ENCODE measurements at places on chromosomes 3 and 15.

- no peak for DNase-seq
Measured at GRCh38 chr3:172089250-172089649, 49.9 kb downstream of the FNDC3B start.

DNA sequence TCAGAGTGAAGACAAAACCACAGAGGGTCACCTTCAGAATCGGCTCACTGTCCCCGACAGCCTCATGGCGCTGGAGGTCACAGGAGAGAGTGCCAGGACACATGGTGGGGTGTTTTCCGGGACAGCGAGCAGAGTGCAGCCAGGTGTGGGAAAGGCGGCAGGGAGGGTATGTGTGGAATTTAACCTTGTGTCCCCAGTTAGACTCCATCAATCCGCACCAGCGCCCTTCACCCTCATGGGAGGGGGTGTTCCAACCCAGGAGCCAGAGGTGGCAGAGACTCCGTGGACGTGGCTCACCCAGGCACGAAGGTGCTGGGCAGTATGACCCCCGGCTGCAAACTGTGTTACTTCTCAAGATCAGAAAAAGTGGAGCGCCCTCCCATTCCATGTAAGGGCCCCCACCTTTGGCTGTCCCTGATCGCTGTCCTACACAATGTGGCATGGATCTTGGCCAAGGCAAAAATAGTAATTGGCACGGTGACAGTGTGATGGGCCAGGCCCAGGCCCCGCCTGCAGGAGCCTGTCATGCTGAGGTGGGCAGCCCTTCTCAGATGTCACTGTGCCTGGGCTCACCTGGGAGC, 190.3 kb downstream of the XXYLT1 start:
- no peak for DNase-seq

GRCh38 chr15:82663186-82663600, 16.0 kb upstream of the CPEB1 start:
- DNase-seq = peak; percentile 24

DNA sequence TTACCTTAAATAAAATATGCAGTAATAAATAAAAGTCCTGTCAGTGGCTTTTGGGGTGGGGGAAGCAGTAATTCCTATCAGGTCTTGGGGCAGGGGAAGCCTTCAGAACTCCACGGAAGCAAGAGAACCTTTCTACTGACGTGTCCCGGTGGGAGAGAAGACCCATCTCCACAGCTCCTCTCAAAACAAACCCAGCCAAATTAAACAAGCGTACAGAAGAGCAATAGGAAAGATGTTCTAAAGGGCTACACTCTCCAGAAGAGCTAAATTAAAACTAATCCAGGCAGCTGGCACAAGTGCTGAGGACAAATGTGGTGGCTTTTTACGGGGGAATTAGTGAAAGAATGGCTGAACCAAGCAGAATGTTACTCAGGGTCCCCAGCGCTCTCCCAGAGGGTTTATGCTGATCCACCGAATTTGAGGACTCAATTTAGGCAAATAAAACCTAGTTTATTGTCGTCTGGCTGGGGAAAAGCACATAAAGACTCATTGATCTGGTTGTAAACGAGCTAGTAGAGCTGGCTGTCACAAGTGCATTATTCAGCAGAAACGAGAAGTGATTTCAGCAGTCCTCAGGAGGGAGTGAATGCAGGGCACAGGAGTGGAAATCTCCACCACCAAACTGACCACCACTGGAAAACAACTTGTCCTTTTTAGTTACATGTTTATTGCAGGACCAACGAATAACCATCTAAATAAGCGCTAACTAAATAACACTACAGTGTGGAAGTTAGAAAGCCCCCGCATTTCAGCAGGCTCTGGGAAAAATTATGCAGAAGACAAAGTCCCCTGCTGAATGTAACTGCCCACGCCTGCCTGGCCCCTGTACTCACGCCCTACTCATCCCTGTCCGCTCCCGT, 13.5 kb downstream of the BFSP2 start:
- no peak for DNase-seq

GRCh38 chr3:128786434-128787020, 60.5 kb downstream of the RAB7A start:
- DNase-seq = no peak

DNA sequence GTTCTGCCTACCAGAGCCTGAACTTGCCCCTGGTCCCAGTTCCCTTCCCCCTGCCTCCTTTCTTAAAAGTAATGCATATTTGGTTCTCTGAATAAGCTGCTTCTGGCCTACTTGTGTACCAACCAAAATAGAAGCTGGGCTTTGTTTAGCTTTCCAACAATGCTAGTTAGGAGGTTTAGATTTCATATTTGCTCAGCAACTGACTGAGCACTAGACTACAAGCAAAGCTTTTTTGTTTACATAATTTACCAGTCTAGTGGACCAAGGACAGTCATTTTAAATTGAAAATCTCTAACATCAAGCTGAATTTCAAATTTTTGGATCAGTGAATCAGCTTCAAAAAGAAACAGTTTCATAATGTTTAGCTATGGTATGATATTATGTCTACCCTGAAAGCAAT, 331.2 kb downstream of the ULK4 start:
- DNase-seq = no peak

- DNase-seq = no peak
Measured at GRCh38 chr3:38634111-38634510, 15.4 kb downstream of the SCN5A start.

GRCh38 chr3:169041677-169042171, 621.8 kb downstream of the MECOM start:
- DNase-seq = no peak

DNA sequence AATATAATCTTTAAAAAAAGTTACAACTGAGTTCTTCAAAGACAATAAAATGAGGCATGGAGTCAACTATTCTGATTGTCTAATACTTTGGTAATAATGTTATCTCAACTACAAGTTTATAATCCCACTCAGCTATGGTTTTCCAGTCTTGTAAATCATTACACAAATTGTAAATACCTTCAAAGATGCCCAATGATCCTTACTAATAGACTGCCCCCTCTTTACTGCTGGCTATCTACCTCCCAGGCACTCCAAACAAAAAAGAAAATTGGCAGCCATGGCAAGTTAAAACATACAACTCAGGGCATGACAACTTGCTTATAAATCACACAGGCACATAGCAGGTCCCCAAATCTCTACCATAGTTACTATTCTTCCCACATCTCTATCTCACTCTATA, 58.5 kb downstream of the ZNF280D start:
- no peak for DNase-seq

GRCh38 chr15:48925714-48926223, 38.0 kb downstream of the SHC4 start:
- DNase-seq = no peak

- no peak for DNase-seq
Measured at GRCh38 chr3:132405609-132406299, 11.5 kb upstream of the DNAJC13 start.

GRCh38 chr3:112582244-112582874, 20.5 kb downstream of the SLC35A5 start:
- DNase-seq = peak; percentile 26

DNA sequence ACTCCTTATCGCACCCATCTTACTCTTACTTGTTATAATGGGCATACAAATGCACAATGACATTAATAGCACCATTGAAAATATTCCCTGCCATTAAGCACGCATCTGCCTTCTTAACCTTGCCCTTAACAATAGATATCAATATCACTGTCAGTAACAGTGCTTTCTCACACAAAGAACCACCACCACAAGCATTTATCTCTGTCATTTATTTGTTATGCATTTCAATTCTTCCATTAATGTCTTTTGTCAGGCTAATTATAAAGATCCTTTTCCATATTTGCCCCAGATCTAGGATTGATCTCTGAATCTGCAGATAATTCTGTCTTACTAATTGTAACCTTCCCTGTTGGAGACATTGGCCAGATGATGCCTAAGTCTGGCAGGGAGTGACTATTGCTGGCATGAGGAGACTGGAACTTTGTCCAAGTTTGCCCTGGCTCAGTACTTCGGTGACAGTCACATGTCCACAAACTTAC, 419.6 kb upstream of the TGFBR2 start:
- no peak for DNase-seq

DNA sequence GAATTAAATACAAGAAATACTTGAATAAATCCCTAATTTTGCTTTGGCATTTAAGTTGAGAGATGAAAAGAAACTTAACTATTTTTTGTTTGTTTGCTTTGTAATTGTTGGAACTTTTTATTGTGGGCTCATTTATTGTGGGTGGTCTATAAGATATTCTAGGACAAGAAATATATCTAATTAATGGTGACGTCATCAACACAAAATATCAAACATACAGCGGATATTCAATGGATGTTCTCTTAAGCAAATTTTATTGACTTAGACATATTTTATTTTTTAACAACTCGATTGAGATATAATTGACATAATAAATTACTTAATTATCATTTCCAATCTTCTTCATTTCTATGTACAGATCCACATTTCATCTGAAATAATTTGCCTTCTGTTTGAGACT, 30.0 kb downstream of the SYNPR start:
- DNase-seq = no peak

DNA sequence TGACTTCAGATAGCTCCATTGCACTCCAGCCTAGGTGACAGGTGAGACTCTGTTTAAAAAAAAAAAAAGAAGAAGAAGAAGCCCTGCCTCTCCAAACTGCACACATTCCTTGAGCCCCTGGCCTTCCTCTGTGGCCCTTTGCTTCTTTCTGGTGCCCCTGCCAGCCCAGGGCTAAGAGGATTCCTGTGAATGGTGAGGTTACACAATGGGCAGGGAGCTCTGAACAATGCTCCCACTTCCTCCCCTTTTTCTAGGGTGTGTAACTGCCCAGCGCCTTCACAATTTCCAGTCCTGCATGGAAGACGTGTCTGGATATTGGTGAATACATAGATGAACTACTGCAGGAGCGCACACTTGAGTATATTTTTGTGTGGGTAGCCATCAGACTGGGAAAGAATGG, 3.6 kb upstream of the AMOTL2 start:
- no peak for DNase-seq

DNA sequence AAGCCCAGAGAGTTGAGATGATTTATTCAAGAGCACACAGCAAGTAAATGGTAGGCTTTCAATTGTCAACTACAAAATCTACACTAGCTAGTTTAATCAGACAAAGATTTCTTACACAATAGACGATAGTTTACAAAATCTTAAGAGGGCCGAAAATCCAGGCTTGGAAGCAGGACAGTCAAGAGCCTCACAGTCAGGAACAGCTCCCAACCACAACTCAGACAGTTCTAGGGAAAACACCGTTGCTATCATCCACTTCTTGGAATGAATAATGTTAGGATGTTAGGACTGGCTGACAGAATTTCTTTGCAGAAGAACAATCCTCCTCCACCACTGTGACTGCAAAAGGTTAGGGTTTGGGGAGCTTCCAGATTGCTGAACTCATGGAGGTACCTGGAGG, 290.8 kb upstream of the ZPLD1 start:
- DNase-seq = no peak

GRCh38 chr3:53551324-53551723, 56.9 kb downstream of the CACNA1D start:
- no peak for DNase-seq

DNA sequence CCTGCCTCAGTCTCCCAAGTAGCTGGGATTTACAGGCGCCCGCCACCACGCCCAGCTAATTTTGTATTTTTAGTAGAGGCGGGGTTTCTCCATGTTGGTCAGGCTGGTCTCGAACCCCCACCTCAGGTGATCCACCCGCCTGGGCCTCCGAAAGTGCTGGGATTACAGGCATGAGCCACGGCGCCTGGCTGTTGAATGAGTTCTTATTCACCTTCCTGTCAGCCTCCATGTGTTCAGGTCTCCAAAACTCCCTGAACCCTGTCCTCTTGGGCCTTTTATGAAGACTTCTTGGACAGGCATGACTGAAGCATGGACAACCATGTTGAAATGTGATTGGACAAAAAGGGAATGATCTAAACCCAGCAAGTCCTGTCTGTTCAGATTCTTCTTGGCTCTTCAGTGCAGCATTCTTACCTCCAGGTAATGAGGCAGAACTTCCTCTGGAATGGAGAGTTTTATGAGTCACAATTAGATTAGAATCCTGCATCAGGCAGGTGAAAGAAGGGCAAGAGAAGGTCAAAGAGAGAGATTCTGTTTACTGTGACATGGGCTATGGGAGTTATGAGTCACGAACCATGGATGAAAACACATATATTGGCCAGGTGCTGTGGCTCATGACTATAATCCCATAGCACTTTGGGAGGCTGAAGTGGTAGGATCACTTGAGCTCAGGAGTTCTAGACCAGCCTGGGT, 23.1 kb upstream of the EIF4A2 start:
- DNase-seq = no peak

DNA sequence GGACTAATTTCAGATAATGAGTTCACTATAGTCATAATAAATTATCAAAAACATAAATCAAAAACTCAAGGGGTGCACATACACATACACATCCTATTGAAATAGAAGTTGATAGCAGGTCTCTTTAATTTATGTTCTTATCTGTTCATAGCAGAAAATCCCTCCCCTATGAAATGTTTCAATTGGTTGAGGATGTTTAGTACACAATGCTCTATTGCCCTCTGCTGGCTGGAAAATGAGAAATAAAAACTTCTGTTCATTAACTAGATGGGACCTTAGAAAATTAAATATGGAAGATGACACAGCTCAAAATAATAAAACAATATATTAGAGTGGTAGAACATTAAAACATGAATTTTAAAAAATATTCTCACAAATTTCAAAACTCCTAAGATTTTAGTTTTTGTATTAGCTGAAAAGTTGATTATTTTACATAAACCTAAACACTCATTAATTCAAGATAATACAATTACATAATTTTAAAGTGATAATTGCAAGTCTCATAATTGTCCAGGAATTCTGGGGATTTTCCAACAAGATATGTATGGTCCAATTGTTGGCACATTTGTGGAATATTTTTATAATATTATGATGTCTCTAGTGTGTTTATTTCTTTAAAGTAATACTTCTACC, 735.0 kb downstream of the ROBO1 start:
- DNase-seq = no peak

DNA sequence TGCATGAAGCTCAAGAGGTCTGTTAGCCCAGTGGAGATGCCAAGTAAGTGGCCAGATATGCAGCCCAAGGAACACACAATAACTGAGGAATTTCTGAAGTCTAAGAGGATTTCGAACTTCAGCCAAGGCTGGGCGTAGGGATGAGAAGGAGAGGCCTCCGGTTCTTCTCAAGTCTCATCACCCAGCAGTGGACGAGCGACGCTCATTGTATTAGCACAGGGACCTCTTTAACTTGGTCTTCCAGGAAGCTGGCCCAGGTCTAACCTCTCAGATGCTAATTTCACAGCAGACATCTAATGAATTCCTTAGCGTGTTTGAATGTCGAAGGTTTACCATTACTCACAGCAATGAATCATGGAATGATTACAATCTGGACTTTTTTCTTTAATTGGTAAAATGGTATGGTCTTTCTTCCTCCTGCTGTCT, 85.0 kb downstream of the HES1 start:
- no peak for DNase-seq

GRCh38 chr3:56790016-56790821, 11.5 kb downstream of the ARHGEF3 start:
- no peak for DNase-seq

DNA sequence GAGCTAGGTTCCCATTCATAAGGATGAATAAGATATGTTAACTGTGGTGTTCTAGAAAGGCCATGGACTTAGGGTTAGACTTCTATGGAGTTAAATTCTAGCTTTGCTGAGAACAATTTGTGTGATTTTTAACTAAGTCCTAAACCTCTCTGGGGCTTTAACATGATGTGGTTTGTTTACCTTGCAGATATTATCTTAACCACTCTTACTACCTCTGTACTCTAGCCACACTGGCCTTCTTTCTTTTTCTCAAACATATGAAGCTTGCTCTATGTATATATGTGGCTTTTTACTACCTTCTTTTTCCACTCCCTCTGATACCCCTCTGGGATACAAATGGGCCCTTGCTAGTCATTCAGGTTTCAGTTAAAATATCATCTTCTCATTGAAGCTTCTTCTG, 108.4 kb downstream of the ZNF609 start:
- DNase-seq = no peak

- no peak for DNase-seq
Measured at GRCh38 chr3:157672061-157672460, 168.8 kb upstream of the VEPH1 start.

Data from activated CD4-positive, alpha-beta T cell treated with anti-CD3 and anti-CD28 coated beads for 4 hours (primary cell).